ENCODE measurements at places on chromosomes 11 and 22.
A peak's percentile ranks its signal among the peaks of the same experiment; 100 is the strongest.

GRCh38 chr22:42719656-42720262 is 911 bp downstream of the A4GALT start:
- no peak for DNase-seq

- no peak for DNase-seq
Measured at GRCh38 chr11:104905271-104905670, 7.0 kb upstream of the CASP12 start.

GRCh38 chr11:117839380-117839881 is 14.9 kb upstream of the FXYD2 start:
- no peak for DNase-seq

DNA sequence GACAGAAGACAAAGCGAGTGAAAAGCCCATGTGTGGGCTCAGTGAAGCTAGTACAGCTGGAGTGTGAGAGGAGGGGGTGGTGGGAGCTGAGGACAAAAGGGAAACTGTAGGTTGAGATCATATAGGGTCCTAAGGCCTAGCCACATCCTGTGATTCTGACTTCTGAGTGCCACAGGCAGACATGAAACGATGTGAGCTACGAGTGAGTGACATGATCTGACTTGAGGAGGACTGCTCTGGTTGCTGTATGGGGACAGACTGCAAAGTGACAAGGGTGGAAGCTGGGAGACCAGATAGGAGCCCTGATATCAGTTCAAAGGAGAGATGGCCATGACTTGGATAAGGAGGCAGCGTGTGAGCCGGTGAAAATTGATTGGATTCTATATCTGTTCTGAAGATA is 85.4 kb downstream of the MICAL2 start:
- no peak for DNase-seq

- no peak for DNase-seq
Measured at GRCh38 chr11:78319453-78319955, 98.1 kb downstream of the GAB2 start.

GRCh38 chr11:93730108-93731107 is 10.9 kb downstream of the TAF1D start:
- DNase-seq: no peak

- no peak for DNase-seq
Measured at GRCh38 chr22:28053896-28054818, 135.1 kb upstream of the PITPNB start.

- DNase-seq: no peak
Measured at GRCh38 chr11:123939317-123939716, at the start of gene OR4D5. Gene OR4D5 (plus strand): TSS chr11:123939617. CDS start chr11:123939617, 0 bp downstream.

DNA sequence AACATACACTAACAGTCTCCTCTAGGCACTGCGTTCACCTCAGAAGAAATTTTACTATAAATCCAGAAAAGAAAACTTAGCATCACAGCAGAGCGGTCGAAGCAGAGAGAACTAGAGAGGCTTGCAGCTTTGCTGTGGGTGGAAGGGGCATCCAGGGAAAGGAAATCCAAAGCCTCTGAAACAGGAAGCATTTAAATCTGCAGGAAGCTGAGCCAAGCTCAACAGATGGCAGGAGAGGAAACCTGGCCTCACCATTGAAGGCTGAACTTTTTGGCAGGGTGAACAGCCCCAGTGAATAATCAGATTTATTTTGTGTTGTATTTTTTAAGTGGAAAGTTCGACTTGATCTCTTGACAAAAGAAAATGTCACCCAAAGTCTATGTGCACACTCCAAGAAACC is 858.1 kb downstream of the OPCML start:
- DNase-seq: no peak

- DNase-seq: no peak
Measured at GRCh38 chr11:63832336-63832735, 6.6 kb upstream of the MARK2 start.

DNA sequence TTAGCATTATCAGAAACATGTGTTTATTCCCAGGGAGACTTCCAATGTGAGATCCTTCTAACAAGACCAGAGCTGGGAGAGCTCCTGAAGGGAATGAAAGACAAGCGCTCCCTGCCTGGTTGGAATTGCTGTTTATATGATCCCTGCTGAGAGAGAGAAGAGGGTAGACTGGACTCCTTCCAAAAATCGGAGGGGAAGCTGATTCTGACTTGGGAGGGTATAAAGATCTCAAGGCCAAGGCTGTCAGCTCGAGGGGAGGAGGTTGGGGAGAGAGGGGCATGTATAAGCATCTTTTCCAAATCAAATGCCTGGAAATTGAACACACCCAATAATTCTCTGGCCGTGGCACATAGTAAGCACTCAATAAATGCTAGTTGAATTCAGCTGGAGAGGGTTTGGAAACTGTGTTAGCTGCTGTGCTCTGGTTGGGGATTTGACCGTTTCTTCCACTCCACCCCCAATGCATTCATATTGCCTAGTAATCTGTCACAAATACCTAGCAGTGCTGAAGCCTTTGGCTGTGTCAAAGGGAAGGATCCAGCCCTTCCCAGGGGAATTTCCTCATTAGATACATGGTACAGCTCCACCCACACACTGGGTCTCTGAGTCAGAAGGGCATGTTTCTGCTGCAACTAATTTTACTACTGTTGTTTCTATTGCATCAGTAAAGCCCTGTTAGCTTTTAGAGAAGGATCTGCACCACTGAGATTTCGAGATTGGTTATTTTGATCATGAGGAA is 61.5 kb downstream of the CACNG2 start:
- peak; percentile 36 for DNase-seq

GRCh38 chr11:16367252-16367651 is 10.9 kb upstream of the SOX6 start:
- DNase-seq: no peak

DNA sequence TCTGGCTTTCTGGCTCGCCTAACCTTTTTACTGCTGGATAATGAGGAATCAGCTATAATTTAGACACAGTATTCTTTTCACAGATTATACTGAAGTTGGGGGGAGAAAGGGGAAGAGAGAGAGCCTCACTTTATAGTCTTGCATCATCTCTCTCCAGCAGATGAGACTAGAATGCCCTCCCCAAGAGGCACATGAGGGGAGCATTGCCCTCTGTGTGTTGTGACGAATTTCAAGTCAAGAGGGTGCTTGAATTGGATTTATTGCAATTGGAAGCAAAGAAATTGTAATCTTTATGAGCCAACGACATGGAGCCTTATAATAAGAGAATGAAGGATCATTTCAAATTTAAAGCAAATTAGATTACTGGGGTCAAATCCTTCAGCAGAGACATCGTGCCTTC is 17.6 kb upstream of the CADM1 start:
- no peak for DNase-seq
